Pancreas (tissue), 10 donors: ENCODE measurements at places on chromosomes 3 and 15. TPM values are rescaled to one million over a fixed set of nuclear protein-coding genes. Genes with fewer than 3 reads are reported as not detected.

DNA sequence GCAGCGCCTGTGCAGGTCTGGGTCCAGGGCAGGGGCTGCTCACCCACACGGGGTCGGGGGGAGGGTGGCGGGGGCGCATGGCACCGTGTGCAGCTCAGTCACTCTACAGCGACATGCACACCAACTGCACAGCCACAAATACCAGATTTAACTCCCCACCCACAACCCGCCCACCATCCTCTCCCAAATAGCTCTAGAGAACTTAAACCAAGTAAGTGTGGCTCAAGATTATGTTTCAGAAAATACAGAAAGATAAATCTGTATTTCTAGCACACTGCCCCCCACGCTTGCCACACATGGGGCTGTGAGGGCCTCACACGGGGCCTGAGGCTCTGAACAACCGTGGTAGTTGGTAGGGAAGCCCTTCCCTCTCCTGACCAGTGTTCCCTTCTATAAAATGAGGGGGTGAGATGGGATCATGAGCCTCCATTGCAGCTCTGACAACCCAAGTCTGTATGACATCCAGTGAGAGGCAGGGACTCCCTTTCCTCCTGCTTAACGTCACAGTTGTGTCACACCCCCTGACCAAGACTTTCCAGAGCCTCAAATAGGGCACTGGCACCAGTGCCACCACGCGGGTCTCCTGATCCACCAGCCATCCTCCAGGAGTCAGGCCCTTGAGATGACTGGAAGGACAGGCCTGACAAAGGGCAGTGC, 23.1 kb downstream of the POC1A start:
- no peak for DNase-seq
- H3K4me1 ChIP-seq = no peaks in the 10 kb centered on the region
- no peaks in the 10 kb centered on the region for H3K36me3 ChIP-seq
- no peaks in the 10 kb centered on the region for H3K27me3 ChIP-seq
- H3K27ac ChIP-seq = no peak overlapping the region

DNA sequence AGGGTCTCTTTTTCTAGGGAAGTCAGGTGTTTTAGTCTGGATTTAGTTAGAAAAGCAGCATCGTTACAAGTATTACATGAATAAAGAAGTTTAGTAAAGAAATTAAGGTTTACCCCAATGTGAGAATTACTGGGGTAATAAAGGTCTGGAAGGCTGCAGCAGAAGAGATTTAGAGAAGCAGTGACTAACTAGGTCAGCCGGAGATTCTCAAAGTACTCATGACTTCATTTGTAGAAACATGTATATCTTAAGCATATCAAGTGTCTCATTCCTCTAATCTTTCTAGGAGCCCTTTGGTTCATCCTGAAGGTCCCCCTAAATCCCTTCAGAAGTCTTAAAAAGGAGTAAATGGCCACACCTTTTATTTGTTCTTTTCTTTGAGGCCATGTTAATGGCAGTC, 26.0 kb downstream of the DTWD1 start:
- H3K36me3 ChIP-seq = no peaks in the 10 kb centered on the region
- H3K27me3 ChIP-seq = no peaks in the 10 kb centered on the region
- no peak overlapping the region for H3K27ac ChIP-seq

The DPPA2 gene
- not detected for total RNA-seq

The C3orf52 gene
- 19.1 TPM for total RNA-seq

DNA sequence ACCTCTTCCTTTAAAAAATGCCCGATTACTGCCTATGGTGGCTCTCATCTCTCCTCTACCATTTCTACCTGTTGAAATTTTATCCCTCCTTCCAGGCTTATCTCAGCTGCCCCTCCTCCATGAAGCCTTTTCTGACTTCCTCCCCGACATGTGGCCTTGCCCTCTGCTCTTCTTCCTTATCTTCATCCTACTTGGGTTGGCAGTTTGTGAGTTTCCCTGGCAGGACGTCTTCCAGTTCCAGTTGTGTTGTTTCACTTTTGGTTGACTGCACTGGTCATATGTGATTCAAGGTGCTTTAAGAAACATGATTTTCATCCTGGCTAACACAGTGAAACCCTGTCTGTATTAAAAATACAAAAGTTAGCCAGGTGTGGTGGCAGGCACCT, 4.4 kb downstream of the DLL4 start:
- H3K27ac ChIP-seq = no peak overlapping the region
- no peak for DNase-seq
- peaks cover 9% of the 10 kb centered on the region for H3K4me1 ChIP-seq
- H3K4me3 ChIP-seq = no peak overlapping the region
- peaks cover under 1% of the 10 kb centered on the region for H3K27me3 ChIP-seq

- DNase-seq = no peak
- H3K36me3 ChIP-seq = no peaks in the 10 kb centered on the region
- no peaks in the 10 kb centered on the region for H3K27me3 ChIP-seq
- no peak overlapping the region for H3K27ac ChIP-seq
These were observed 15.2 kb downstream of the NRROS start for GRCh38 chr3:196654735-196655090.

GRCh38 chr15:25437777-25438600, 835 bp downstream of the UBE3A start:
- H3K36me3 ChIP-seq = no peaks in the 10 kb centered on the region
- DNase-seq = peak; percentile 58
- no peaks in the 10 kb centered on the region for H3K4me1 ChIP-seq
- H3K27me3 ChIP-seq = no peaks in the 10 kb centered on the region
- H3K27ac ChIP-seq = peak overlapping the region; percentile 97

DNA sequence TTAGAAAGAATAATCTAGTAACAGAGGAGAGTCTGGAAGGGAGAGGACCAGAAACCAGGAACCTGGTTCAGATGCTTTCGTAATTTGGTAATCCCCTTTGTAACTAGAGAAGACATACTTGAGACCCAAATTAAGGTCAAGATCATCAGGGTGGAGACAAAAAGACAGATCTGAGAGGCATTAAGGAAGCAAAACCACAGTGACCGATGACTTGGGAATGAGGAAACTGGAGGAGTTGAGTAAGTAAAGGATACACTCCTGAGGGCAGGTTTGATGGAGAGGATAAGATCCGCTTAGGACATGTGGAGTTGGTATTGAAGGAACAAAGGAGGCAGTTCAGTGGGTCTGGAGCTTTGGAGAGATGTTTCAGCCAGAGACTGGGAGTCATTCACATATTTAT, 23.6 kb upstream of the BCL2A1 start:
- H3K27ac ChIP-seq = no peak overlapping the region
- no peaks in the 10 kb centered on the region for H3K27me3 ChIP-seq
- H3K4me1 ChIP-seq = no peaks in the 10 kb centered on the region
- DNase-seq = no peak
- H3K4me3 ChIP-seq = no peak overlapping the region

- peak overlapping the region; percentile 92 for H3K27ac ChIP-seq
- peak; percentile 75 for DNase-seq
- no peaks in the 10 kb centered on the region for H3K27me3 ChIP-seq
- no peaks in the 10 kb centered on the region for H3K36me3 ChIP-seq
- peaks cover 80% of the 10 kb centered on the region for H3K4me1 ChIP-seq
These were observed 28.4 kb downstream of the CCDC12 start for GRCh38 chr3:46947981-46948791.

DNA sequence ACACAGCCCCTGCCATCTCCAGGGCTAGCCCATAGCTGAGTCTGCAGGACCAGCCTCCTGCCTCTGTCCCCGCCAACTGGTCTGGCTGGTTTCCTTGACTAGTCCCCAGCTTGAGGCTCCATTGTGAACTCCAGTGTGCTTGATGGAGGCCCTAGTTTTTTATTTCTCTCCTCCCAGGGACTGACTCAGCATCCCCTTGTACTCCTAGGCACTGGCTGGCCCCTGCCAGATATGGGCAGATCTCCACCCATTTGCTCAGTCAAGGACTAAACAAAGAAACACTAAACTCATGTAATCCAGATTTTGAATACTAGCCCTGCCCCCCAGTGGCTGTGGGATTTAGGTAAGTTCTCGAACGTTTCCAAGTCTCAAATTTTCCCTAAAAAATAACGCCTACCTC, 415.4 kb upstream of the RORA start:
- no peak overlapping the region for H3K27ac ChIP-seq
- no peak overlapping the region for H3K4me3 ChIP-seq
- H3K4me1 ChIP-seq = no peaks in the 10 kb centered on the region
- no peaks in the 10 kb centered on the region for H3K36me3 ChIP-seq
- no peak for DNase-seq

DNA sequence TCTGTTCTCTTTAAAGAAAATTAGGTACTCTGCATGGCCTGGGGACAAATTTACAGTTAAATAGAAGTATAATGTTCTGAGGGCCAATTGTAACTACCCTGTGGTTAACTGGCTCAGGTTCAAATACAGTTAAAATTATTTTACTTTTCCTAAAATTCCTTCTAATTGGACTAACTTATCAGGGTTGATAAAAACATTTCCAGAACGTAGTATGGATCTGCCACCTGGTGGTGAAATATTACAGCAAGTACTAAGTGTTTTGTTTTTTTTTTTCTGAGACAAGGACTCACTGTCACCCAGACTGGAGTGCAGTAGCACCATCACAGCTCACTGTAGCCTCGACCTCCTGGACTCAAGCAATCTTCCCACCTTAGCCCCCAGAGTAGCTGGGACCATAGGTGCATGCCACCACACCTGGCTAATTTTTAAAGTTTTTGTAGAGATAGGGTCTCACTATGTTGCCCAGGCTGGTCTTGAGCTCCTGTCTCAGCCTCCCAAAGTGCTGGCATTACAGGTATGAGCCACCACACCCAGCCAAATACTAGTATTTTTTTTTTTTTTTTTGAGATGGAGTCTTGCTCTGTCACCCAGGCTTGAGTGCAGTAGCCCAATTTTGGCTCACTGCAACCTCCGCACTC, 29.2 kb downstream of the NEO1 start:
- no peak overlapping the region for H3K27ac ChIP-seq
- no peak overlapping the region for H3K4me3 ChIP-seq
- peaks cover 4% of the 10 kb centered on the region for H3K4me1 ChIP-seq
- DNase-seq = no peak

DNA sequence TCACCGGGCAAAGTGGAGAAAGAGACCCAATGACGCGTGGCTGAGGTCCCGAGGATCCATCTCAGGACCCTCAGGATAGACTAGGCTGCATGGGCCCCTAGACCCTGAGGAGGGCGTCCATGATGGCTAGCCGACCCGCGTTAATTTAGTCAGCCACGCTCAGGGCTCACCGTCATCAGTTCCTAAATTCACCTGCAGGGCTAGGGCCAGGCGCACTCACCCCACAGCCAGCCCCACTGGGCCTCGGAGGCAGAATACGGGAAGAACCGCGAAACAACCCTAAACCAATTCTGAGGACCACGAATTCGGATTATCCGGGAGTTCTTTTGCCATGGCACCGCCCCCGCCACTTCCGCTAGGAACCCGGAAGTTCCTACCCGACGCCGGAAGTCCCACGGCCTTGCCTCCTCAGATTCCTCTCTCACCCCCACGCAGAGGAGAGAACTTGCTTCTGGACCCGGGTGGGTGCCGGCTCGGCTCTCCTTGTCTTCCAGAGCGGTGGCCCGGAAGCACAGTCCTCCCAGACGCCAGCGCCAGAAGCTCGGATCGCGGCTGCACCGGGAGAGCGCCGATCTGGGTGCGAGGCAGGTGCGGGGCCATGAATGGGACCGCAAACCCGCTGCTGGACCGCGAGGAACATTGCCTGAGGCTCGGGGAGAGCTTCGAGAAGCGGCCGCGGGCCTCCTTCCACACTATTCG, at the start of the genes EAF1 and METTL6:
EAF1 (plus strand) TSS at position 417 of the 699 bp plus-strand sequence; CDS start at position 599, 182 bp downstream.
METTL6 (minus strand) TSS at position 363 of the 699 bp plus-strand sequence. CDS start 1,033 bp downstream, outside the sequence.
- H3K27ac ChIP-seq = peak within 1 kb of the TSS; percentile 58
- peak; percentile 75 for DNase-seq
- H3K36me3 ChIP-seq = no peaks in the 10 kb centered on the region
- peak within 1 kb of the TSS; percentile 81 for H3K4me3 ChIP-seq
- H3K4me1 ChIP-seq = no peaks in the 10 kb centered on the region

- no peaks in the 10 kb centered on the region for H3K27me3 ChIP-seq
- no peak overlapping the region for H3K27ac ChIP-seq
- no peak overlapping the region for H3K4me3 ChIP-seq
- H3K36me3 ChIP-seq = no peaks in the 10 kb centered on the region
- no peaks in the 10 kb centered on the region for H3K4me1 ChIP-seq
These were observed 56.0 kb upstream of the SLC4A7 start for GRCh38 chr3:27540231-27540630.

The ACOX2 gene
- total RNA-seq = 1.3 TPM

- no peak overlapping the region for H3K4me3 ChIP-seq
- no peaks in the 10 kb centered on the region for H3K27me3 ChIP-seq
These were observed 310.8 kb downstream of the PTPRG start for GRCh38 chr3:61872077-61872706.

The UPK1B gene
- 6.6 TPM for total RNA-seq

DNA sequence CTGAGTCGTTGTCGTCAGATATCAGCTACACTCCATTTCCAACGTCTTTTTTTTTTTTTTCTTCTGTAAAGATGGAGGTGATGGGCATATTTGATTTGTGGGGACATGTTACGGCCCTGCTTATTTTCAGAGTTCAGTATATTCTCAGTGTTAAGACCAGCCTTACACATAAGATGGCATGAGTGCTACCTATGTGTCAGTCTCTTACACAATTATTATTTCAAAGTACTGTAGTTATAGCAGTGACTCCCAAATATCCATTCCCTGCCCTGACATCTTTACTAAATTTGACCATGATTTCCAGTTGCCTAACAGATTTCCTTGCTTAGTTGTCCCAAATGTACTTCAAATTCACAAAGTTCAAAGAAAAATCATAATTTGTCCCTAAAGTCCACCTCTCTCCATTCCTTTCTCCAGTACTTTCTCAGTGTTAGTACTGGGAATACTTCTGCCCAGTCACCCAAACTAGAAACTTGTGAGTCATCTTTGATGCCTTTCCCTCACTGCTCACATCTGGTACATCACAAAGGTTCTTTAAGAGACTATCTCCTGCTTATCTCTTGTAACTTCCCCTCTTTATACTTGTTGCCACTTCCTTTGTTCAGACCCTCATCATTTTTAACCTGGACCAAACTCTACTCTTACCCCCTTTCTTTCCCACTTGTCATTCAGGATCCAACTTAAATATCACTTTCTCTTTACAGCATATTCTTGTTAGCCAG, 67.0 kb downstream of the ZNF609 start:
- no peak for DNase-seq
- H3K36me3 ChIP-seq = no peaks in the 10 kb centered on the region
- H3K4me3 ChIP-seq = no peak overlapping the region

The RIOX2 gene
- 17.2 TPM for total RNA-seq

- no peaks in the 10 kb centered on the region for H3K36me3 ChIP-seq
- no peak overlapping the region for H3K4me3 ChIP-seq
- H3K27me3 ChIP-seq = no peaks in the 10 kb centered on the region
- no peak for DNase-seq
- no peaks in the 10 kb centered on the region for H3K4me1 ChIP-seq
These were observed 15.3 kb upstream of the FMN1 start for GRCh38 chr15:33209575-33210481.

The SYNPR gene
- total RNA-seq = not detected

- no peaks in the 10 kb centered on the region for H3K36me3 ChIP-seq
- H3K27me3 ChIP-seq = no peaks in the 10 kb centered on the region
- no peak for DNase-seq
- H3K4me1 ChIP-seq = no peaks in the 10 kb centered on the region
These were observed 96.6 kb upstream of the PLXND1 start for GRCh38 chr3:129702934-129703712.
